WTC11 (cell line): ENCODE measurements at places on chromosomes 12 and 14.
A peak's percentile ranks its signal among the peaks of the same experiment; 100 is the strongest.

- DNase-seq, result no peak
These were observed 974 bp downstream of the BTBD7 start for GRCh38 chr14:93331728-93332396.

- no peak for DNase-seq
These were observed 12.3 kb upstream of the SLC35E3 start for GRCh38 chr12:68733661-68734071.

- no peak for DNase-seq
These were observed 6.1 kb downstream of the SDR39U1 start for GRCh38 chr14:24436355-24437019.

- peak; percentile 63 for DNase-seq
These were observed 1.1 kb upstream of the HEBP1 start for GRCh38 chr12:13000925-13001774.

DNA sequence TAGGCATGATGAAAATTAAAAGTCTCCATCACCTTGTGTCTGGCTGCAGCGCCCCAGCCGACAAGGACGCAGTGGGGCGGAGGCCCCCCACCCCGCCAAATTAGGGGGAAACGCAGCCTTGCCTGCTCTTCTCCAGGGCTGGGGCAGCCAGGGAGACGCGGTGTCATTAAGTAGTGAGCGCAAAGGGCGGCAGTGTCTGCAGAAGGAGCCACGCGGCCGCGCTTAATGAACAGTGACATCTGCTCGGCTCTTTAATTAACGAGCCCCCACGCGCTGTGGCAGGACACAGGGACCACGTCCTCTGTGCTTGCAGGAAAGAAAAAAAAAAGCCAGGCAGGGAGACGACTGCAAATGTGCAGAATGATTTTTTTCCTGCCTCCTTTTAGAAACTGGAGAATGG is 93.4 kb upstream of the NCOR2 start:
- no peak for DNase-seq
